RPMI7951 (cell line): ENCODE measurements at places on chromosomes 2 and 18. TPM values are rescaled to one million over a fixed set of nuclear protein-coding genes. Genes with fewer than 3 reads are reported as not detected.

GRCh38 chr2:66717218-66717905 lies 282.4 kb downstream of the MEIS1 start:
- no peak for DNase-seq

- no peak for DNase-seq
Observed at GRCh38 chr2:108106731-108107130, 120.4 kb downstream of the SLC5A7 start.

The C2orf78 gene
- total RNA-seq = not detected in 2 replicates

DNA sequence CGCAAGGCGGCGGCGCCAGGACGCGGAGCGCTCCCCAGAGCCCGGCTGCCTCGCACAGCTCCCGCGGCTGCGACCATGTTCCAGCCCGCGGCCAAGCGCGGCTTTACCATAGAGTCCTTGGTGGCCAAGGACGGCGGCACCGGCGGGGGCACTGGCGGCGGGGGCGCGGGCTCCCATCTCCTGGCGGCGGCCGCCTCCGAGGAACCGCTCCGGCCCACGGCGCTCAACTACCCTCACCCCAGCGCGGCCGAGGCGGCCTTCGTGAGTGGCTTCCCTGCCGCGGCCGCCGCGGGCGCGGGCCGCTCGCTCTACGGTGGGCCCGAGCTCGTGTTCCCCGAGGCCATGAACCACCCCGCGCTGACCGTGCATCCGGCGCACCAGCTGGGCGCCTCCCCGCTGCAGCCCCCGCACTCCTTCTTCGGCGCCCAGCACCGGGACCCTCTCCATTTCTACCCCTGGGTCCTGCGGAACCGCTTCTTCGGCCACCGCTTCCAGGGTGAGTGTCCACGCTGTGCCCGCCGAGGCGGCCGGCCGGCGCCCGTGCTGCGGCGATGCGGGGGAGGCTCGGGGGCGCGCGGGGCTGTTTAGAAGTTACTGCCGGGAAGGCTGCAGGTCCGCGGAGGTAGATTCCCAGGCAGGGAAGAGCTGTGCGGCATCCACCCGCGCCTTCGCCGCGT lies 696 bp downstream of the EMX1 start:
- no peak for DNase-seq

- peak; percentile 59 for DNase-seq
Observed at GRCh38 chr2:224778474-224778877, 62.3 kb upstream of the CCDC195 start.

DNA sequence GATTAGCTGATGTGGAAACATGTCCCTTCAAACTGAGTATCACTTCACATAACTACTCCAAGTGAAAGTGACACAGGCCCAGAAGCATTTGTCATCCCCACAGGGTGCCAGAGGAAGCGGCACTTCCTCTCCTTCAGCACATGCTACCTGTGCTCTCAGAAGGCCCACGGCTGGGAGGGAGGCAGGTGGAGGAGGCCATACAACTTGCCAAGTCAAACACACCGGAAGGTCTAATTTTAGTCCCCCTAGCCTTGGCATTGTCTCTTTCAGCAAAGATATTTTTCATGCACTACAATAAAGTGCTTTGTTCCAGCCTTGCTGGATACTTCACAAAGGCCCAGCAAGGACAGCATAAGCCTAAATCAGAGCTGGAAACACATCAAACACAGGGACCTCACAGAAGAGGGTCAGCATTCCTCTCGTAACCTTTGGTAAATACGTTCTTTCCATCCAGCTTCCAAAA lies 38.0 kb downstream of the VSNL1 start:
- DNase-seq = no peak

The UGT1A10 gene
- 0.29 TPM in 1 of 2 replicates, not detected in the other for total RNA-seq

DNA sequence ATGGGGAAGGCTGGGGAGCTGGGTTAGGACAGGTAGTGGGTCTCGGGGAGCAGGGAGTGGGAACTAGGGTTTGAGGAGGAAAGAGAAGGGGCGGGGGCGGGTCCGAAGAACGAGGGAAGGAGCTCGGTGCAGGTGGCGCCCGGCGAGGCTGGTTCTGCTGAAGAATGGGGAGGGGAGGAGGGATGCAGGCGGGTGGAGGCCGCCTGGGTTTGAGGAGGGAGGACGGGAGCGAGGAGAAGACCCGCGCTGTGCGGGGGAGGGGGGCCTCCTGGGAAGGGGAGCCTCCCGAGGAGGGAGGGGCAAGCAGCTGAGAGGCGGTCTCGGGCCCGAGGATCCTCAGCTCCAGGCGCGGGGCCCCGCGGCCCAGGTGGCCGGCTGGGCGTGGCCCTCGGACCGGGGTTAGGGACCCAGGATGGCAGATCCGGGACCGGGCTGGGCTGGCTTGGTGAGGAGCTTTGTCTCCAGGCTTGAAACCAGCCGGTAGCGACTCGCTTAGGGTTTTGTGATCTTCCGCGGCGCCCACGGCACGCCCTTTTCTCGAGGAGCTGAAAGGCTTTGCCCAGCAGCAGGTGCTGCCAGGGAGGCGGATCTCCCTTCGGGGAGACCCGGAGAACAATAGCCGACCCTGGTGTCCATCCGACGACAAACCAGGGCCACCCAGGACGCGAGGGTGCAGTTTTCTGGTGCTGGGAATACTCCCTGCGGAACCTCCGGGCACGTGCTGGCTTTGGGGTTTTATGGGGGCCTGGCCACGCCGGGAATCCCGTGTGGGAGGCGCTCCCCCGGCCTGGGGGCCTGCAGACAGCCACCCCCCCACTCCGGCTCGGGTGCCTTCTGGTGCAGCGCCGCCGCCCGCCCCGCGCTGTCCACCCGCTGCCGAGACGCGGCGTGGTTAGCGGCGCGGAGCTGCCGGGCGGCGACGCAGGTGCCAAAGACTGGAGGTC lies 1.4 kb downstream of the DPYSL5 start:
- no peak for DNase-seq

The FBXO11 gene
- total RNA-seq = 25.6 and 37.5 TPM in 2 replicates

- no peak for DNase-seq
Observed at GRCh38 chr2:170344663-170345346, 166.9 kb downstream of the MYO3B start.

- no peak for DNase-seq
Observed at GRCh38 chr2:57373530-57373929, 673.1 kb upstream of the VRK2 start.

DNA sequence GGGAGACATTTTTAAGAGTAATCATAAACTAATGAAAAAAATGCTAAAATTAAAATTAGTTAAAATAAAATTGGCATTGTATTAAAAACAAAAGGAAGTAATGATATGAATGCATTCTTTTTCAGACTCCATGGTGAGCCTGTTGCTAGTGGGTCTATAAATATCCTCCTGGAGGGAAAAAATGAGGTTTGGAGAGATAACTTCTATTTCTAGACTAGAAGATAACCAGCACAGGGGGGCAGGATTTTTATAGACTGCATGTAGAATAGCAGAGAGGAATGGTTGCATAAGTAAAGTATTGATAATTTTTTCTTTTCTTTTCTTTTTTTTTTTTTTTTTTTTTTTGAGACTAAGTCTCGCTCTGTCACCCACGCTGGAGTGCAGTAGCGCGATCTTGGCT lies 835.8 kb upstream of the VRK2 start:
- no peak for DNase-seq

- DNase-seq = peak; percentile 34
Observed at GRCh38 chr18:41767960-41768359, 187.1 kb upstream of the PIK3C3 start.

DNA sequence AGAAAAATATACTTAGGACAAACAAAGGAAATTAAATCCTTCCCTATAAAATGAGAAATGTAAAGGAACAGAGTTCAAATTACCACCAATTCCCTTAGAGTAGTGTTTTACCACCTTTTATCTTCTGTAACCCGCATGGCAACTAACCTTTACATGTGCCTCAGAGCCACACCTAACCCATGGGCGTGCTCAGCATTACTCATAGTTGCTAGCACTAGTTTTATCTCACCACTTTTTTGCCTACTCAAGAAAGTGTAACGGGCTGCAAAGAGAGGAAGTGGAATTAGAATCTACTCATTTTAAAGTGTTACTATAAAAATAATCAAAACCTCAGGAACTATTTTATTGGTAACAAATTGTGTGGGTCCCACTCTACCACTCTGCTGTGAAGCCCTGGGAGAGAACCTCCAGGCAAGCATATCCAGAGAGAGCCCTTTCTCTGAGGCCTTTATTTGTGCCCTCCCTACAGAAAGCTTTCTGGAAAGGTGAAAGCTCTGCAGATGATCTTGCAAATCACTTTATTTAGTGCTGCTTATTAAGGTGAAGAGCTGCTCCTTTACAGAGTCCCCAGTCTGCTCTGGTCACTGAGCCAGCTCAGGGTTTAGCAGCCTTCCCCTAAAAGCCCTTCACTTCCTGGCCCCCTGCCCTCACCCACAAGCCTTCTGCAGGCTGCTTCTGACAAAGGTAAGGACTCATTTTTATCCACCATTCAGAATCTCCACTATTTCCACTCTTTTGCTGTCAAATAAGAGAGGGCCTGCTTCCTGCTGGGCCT lies 98.8 kb downstream of the TRABD2A start:
- peak; percentile 31 for DNase-seq

GRCh38 chr18:13615432-13615861 lies 110.9 kb downstream of the FAM210A start:
- DNase-seq = no peak

- DNase-seq = no peak
Observed at GRCh38 chr2:70552501-70553333, 909 bp downstream of the TGFA start.

- DNase-seq = no peak
Observed at GRCh38 chr2:6967301-6967700, 50.1 kb downstream of the RNF144A start.

The SANBR gene
- 15.3 and 23.4 TPM in 2 replicates for total RNA-seq

The TGFA gene
- total RNA-seq = 4.2 and 4.3 TPM in 2 replicates

DNA sequence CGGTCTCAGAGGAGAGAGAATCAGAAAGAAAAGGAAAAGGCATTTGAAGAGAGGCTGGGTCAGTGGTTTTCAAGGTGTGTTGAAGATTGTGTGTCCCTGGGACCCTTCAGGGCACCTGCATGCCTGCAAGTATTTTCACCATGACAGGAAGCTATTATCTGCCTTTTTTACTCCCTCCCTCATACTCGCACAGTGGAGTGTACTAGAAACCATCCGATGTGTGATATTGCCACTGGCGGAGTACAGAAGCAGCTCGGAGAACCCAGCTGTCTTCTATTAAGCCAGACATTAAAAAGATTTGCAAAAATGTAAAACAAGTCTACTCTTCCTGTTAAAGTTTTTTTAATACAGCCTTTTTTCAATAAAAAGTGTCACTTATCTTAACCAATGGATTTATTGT lies 33.7 kb upstream of the RFX8 start:
- DNase-seq = no peak

DNA sequence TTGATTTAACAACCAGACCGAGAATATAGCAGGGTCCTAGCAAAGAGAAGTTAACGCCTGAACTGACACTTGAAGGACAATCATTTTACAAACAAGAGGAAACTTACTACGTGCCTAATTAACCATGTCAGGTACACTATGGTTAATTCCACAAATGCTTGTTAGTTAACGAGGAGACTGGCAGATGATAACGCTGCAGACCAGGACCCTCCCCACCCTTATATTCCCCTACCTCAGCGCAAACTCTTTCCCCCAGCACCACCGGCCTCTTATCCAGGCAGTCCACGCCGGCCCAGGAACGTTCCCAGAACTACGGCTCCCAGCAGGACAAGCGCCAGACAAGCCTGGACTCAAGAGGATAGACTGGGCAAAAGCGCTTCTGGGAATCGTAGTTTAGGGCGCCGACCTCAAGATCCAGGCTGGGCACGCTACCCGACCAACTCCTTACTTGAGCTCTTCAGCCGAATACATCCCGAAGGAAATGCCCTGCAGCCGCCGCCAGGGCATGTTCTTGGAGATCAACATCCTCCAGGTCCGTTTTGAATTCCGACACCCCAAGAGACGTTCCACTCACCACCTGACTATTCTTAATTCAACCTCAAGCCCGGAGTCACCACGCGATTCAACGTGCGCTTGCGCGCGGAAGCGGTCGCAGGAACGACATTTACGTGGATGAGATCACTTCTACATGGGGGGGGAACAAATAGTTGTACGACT lies at the start of gene POLR1A:
Gene POLR1A (minus strand): TSS at position 635 of the 717 bp plus-strand sequence. CDS start 110 bp downstream, at position 525.
- DNase-seq = peak; percentile 93

The SLC8A1 gene
- total RNA-seq = 6.4 and 8.5 TPM in 2 replicates

GRCh38 chr2:133324150-133324561 lies 244.1 kb downstream of the NCKAP5 start:
- DNase-seq = peak; percentile 10

- DNase-seq = no peak
Observed at GRCh38 chr2:136115183-136115761, 2.7 kb downstream of the CXCR4 start.

DNA sequence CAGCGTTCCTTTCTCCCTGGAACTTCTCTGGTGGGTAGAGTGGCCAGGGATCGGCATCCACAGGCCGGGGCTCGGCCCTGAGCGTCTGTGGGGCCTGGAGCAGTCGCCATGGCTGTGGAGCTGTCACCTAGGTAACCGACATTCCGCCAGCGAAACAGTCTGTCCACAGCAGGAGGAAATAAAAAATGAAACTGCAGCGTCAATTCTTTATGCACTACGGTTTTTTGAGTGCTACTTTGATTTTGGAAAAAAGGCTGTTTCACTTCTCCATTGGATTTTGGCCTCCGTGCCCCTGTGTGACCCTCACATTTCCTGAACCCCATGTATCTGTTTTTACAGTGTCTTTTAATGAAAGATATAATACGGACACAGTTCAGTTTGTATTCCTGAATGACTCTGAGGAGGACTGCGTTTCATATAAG lies 163.4 kb downstream of the LDLRAD4 start:
- peak; percentile 69 for DNase-seq
